Neural progenitor cell (in vitro differentiated cells): ENCODE measurements at places on chromosomes 6 and 20.

DNA sequence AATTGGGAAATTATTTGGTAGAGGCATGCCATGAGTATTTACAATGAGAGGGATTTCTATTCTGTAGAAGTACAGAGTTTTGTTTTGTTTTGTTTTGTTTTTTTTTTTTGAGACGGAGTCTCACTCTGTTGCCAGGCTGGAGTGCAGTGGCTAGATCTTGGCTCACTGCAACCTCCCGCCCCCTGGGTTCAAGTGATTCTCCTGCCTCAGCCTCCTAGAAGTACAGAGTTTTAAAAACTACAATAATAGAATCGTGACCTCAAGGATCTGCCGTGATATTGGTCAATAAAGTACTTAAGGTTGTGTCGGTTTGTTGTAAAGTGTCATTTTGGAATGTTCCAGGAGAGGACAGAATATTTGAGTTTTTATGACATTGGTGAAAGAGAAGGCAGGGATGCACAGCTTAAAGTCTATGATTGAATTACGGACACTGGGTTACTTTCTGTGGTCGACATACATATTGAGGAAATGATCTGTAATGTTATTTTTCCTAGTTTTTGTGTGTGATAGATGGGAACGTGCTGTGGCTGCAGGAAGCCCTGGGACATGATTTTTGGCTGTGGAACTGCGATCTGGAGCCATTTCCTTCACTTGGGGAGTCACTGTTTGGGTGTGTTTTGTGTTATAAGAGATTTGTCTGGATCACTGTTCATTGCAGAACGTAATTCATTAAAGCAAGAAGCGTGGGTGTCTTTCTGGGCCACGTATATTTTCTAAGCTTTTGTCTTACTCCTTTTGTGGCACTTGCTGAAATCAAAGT is 59.6 kb downstream of the TIAM2 start:
- no peak for DNase-seq

- DNase-seq = no peak
Measured at GRCh38 chr6:85460921-85461797, 11.3 kb downstream of the NT5E start.

- DNase-seq = no peak
Measured at GRCh38 chr6:170317076-170317475, 10.5 kb downstream of the FAM120B start.

GRCh38 chr6:116298973-116299372 is 19.2 kb upstream of the TSPYL1 start:
- no peak for DNase-seq

DNA sequence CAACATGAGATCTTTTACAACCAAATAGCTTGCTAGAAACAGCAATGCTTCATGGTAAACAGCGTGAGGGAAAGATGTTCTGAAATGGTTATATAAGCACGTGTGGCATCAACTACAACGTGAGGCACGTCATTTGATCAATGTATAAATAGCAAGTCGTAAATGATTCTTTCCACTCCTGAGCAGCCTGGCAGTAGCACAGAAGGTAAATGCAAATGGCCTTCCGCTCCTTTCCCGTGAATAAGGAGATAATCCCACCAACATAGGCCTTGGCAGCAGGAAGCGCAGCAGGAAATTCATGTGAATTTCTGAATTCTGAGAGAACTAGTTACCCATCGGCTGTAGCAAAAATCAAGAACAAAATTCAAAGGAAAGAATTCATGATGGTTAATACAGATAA is 17.0 kb downstream of the RPS6KA2 start:
- peak; percentile 39 for DNase-seq

DNA sequence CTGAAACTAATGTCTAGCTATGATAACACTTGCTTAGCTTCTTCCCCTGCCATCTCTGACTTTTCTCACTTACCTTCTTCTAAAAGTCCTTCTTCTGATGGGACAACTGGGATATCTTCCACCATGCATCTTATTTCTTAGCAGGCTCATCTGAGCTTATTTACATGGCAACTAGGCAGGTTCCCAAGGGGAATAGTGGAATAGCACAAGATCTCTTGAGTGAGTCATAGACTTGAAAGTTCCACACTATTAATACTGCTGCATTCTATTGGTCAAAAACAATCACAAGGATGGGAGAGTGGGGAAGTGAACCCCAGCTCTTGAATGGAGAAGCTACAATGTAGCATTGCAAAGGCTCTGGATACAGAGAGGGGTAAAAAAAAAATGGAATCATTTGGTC is 142.1 kb downstream of the HAO1 start:
- no peak for DNase-seq

- DNase-seq = no peak
Measured at GRCh38 chr6:170221753-170222400, 69.0 kb downstream of the DLL1 start.

DNA sequence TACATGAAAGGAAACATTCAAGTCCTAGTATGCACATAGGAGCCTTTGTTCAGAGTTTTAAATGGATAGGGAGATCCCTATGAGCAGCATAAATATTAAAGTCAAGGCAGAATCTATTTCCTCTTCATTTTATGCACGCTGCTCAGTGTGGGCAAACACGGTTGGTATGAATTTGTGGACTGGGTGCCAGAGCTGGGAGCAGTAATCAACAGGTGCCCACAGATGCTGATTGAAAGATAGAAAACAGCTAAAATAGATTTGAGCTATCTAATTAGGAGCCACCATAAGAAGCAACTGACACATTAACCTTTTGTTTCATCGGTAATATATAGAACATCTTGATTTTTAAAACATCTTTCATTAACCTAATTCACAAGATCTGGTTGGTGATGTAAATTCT is 175.5 kb downstream of the EYS start:
- no peak for DNase-seq

DNA sequence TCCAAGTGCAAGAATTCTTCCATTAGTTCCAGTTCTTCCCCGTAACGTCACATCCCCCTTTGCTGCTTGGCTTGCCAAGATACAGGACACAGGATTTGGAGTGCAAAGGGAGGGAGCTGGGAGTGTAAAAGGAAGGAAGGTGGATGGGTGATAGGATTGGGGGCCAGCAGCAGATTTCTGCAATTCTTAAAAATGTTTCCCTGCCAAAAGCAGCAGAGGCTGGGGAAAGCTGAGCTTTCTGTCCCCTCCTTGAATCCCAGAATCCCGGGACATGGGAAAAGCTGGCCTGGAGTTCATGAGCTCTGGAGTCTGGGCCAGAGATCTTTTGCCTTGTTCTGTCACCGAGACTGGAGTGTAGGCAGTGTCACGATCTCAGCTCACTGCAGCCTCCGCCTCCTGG is 60.0 kb upstream of the EPB41L1 start:
- DNase-seq = peak; percentile 35

DNA sequence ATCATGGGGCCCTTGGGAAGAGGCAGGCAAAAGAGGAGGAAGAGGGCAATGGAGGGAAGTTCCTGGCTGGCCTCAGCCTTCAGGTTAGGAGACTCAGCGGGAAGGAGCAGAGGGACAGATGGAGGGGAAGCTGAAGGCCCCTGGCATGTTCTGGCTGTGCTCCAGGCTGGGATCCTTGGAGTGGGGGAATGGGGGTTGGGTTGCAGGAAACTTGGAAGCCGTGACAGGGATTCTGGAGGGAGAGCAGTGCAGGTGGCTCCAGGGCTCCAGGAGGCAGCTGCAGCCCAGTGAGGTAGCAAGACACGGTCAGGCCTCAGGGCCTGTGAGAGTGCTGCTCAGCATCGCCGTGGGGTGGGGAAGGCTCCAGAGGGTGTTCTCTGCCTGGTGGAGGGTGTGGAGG is 64.6 kb upstream of the SCP2D1 start:
- DNase-seq = no peak

DNA sequence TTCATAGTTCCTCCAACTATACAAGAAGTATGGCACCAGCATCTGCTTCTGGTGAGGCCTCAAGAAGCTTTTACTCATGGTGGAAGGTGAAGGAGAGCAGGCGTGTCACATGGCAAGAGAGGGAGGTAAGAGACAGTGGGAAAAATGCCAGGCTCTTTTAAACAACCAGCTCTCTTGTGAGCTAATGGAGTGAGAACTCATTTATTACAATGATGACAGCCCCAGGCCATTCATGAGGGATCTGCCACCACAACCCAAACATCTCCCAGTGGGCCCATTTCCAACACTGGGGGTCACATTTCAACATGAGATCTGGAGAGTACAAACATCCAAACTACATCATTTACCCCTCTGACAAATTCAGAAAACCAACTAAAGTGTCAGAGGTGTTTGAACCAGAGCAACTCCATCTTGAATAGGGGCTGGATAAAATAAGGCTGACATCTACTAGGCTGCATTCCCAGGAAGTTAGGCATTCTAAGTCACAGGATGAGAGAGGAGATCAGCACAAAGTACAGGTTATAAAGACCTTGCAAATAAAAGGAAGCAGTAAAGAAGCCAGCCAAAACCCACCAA is 2.2 kb upstream of the UBD start:
- DNase-seq = no peak

- DNase-seq = no peak
Measured at GRCh38 chr6:153170511-153170910, 39.4 kb upstream of the RGS17 start.

- DNase-seq = no peak
Measured at GRCh38 chr6:75621846-75622245, 20.2 kb downstream of the SENP6 start.

GRCh38 chr6:912871-913835 is 220.2 kb upstream of the EXOC2 start:
- DNase-seq = peak; percentile 65

DNA sequence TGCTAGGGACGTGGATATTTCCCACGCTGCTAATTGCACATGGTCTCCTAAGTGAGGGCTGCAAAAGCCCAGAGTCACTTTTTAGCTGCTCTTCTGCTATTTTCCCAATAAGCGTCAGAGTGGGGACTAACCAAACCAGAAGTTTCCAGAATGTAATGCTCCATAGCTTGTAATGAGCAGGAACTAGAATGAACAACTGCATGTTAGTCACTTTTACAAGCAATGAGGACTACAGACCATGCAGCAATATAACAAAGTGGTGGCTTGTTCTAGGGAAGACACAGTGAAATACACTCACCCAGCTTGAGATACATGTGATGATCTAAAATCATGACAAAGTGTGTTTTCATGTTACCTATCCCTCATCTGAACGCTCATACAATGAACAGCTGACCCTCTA is 314.1 kb upstream of the SGK1 start:
- DNase-seq = no peak

GRCh38 chr6:46733341-46733801 is 1.8 kb downstream of the PLA2G7 start:
- DNase-seq = no peak

DNA sequence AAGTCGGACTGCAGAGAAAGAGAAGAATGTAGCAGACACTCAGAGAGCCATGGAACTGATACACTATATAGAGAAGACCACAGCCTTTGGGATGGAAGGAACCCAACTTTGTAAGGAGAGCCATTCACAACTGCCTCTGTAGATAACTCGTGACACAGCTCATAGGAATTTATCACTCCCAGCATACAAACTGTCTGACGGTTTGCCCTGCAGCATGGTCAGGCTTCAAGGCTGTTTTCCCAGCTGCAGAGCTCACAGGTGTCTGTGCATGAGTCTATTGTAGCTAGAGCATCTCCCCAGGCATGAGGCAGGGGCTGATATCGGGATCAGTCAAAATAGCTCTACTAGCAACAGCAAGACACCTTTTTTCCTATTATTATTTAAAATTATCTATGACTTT is 130.5 kb upstream of the DTNBP1 start:
- no peak for DNase-seq

DNA sequence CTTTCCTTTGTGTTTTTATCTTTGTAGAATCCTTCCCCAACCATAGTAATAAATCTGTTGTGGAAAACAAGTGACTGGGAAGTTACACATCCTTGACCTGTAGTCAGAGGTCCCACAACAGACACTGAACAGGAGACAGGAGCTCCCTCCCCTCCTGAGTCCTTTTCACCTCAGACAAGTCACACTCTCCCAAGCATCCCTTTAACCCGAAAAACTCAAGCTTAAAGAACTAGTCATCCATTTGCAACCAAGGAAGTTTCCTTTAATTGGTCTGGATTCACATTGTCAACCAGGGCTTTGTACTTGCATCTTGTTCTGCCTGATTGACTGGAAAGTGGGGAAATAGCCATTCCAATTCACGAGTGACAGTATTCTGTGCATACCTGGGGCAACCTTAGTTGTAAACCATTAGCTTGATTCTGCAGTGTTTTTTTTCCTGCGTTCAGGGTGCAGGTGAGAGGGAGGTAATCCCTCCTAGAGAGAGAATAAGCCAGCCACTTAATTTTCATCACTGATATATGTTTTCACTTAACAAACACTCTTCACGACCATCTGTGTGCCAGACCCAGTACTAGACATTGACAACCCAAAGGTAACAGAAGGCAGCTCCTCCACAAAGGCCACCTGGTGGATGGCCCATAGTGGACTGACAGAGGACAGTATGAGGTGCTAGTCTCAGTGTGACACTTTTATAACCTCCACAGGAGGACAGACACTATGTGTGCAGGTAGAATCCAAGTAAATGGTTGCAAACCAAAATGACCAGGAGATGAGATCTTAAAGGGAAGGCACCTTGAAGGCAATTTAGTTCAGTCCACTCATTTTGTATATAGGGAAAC is 112.4 kb downstream of the SLX4IP start:
- no peak for DNase-seq

DNA sequence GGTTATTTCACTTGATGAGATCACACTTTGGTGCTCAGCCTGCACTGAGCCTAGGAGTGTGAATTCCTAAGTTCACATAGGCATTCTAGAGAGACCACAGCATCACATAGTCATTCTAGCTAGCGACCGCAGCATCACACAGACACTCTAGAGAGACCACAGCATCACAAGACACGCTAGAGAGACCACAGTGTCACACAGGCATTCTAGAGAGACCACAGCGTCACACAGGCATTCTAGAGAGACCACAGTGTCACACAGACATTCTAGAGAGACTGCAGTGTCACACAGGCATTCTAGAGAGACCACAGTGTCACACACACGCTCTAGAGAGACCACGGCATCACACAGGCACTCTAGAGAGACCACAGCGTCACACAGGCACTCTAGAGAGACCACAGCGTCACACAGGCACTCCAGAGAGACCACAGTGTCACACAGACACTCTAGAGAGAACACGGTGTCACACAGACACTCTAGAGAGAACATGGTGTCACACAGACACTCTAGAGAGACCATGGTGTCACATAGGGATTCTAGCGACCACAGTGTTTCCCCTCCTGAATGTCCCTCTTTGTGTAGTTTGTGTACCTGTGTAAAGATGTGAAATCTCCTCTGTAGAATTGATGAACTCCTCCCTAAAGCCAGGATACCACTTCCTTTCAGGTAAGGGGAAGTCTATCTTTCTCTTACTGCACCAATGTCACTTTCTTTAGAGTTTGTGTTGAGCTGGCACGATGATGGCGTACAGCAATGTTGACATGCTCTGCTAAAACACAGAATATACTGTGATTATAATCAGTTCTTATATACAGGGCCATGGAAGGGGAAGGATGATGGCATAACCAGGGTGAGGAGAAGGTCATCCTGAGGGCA is 169.4 kb downstream of the ZDHHC14 start:
- no peak for DNase-seq
